ENCODE measurements at places on chromosomes 1 and 21. TPM values are rescaled to one million over a fixed set of nuclear protein-coding genes. Genes with fewer than 3 reads are reported as not detected.

DNA sequence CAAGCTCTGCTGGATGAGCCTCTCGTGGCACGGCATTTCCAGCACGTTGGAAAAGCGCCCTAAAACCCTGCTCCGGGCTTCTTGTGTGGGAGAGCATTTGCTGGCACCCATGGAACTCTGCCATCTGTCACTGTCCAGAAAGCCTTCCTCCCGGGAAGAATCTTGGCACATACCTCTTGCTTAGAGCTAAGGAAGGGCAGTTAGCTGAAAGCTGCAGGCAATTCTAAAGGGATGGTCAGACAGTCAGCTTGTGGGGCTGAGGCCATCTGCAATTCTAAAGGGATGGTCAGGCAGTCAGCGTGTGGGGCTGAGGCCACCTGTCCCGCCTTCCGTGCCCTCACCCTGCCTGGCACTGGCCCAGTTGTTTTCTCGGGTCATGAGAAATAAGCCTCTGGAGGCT lies 139.0 kb upstream of the TMEM51 start:
- no peaks in the 10 kb centered on the region for H3K4me1 ChIP-seq
- no peak for DNase-seq
- no peaks in the 10 kb centered on the region for H3K36me3 ChIP-seq
- H3K4me3 ChIP-seq: no peak overlapping the region

GRCh38 chr1:218510153-218510772 lies 165.1 kb downstream of the TGFB2 start:
- no peaks in the 10 kb centered on the region for H3K27me3 ChIP-seq
- no peaks in the 10 kb centered on the region for H3K36me3 ChIP-seq
- no peaks in the 10 kb centered on the region for H3K4me1 ChIP-seq
- no peak overlapping the region for H3K27ac ChIP-seq
- no peak overlapping the region for H3K4me3 ChIP-seq

DNA sequence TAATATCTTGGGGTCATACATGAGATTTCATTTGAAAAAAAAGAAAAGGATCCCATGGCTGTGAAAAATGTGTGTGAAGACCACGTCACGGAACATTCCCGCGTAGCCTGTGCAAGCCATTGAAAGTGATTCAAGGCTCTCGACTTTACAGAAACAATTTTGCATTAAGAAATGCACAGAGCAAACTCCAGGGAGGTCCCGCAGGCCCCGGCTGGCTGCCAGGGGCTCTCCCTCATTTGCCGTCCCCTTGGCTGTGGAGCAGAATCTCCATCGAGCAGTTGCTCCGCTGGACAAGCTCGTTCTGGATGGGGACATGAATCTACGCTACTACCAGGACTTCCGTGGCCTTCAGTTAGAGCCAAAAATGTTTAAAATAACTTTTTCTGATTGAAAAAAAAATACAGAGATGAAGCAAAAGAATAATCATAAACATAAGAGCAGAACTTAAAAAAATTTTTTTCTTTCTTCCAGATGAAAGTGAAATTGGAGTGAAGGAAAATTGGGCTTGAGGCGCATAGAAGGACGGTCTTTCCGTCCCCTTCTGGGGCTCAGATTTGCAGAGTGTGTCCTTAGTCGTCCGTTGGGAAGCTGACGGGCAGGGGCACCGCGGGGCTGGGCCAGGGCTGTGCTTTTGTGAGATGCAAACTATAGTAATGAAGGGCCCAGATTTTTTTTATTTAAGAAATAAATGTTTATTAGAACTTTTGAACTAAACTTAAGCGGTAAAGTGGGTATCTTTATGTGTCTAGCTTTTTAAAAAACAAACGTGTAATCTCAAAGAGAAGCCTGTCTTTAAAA lies 68.1 kb upstream of the ARHGEF16 start:
- H3K36me3 ChIP-seq: no peaks in the 10 kb centered on the region
- no peaks in the 10 kb centered on the region for H3K4me1 ChIP-seq
- no peak overlapping the region for H3K4me3 ChIP-seq
- H3K27ac ChIP-seq: no peak overlapping the region

Gene PCSK9
- total RNA-seq: 0.25 TPM
